Activated CD8-positive, alpha-beta memory T cell treated with anti-CD3 and anti-CD28 coated beads, Interleukin-2, amount 10 ng/mL, durations not matched to agents 7 days and 5 days (primary cell): ENCODE measurements at places on chromosomes 16 and 17. TPM values are rescaled to one million over a fixed set of nuclear protein-coding genes. Genes with fewer than 3 reads are reported as not detected.

ZNF764 gene
- 14.0 TPM for total RNA-seq

PPP4C gene
- 161 TPM for total RNA-seq

DNAJA2 gene
- 55.6 TPM for total RNA-seq

TBC1D3I gene
- total RNA-seq: 0.45 TPM

TBC1D28 gene
- total RNA-seq: not detected

KCTD13 gene
- total RNA-seq: 48.4 TPM

SLC16A5 gene
- total RNA-seq: 2.3 TPM

PRSS22 gene
- not detected for total RNA-seq

CHST4 gene
- total RNA-seq: not detected

NPIPB5 gene
- 395 TPM for total RNA-seq

ERN1 gene
- 22.9 TPM for total RNA-seq

KRTAP4-12 gene
- not detected for total RNA-seq

ZPBP2 gene
- total RNA-seq: 0.19 TPM

KCNH4 gene
- total RNA-seq: 0.56 TPM

EVPL gene
- 0.03 TPM for total RNA-seq

CX3CL1 gene
- total RNA-seq: not detected

STH gene
- total RNA-seq: not detected

FOXC2 gene
- total RNA-seq: not detected

CACNG4 gene
- not detected for total RNA-seq
